ENCODE measurements at places on chromosomes 5 and 9.

GRCh38 chr5:146788898-146789297 lies 89.7 kb downstream of the PPP2R2B start:
- no peak for DNase-seq

DNA sequence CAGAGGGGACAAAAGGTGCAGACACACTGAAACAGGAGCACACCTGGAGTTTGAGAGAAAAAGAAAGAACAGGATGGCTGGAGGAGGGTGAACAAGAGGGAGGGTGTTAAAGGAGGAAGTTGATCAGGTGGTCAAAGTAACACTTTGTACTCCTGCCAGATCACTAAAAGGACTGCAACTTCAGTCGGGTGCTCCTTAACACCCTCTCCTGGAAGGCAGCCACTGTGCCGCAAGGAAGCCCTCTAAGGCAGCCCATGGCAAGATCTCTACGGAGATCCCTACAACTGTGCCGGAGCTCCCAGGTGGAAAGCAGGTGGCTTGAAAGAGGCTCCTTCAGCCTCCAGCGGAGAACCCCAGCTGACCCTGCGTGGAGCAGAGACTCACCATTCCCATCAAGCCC lies 124.4 kb upstream of the MSX2 start:
- DNase-seq: no peak

DNA sequence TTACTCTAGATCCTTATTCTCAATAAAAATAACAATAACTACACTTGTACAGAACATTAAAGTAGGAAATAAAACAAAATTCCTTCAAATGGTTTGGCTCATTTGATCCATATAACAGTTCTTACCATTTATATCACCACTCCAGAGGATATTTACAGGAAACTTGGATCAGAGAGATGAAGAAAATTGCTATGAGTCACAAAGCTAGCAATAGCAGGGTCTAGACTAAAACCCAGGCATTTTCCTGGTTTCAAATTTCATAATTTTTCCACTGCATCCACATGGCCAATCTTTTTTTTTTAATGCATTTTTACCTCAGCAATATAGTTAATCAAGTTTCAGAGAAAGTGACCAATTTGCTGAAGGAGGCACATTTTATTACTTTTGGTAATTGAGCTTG lies 299.2 kb downstream of the ELAVL2 start:
- no peak for DNase-seq

GRCh38 chr5:171937351-171937750 lies 69.1 kb downstream of the FBXW11 start:
- DNase-seq: no peak

- no peak for DNase-seq
Measured at GRCh38 chr5:178355671-178356070, 123.1 kb upstream of the PHYKPL start.
